ENCODE measurements at places on chromosomes 11 and 22. TPM values are rescaled to one million over a fixed set of nuclear protein-coding genes. Genes with fewer than 3 reads are reported as not detected.

The FZD4 gene
- 5.8 TPM for total RNA-seq

The SPI1 gene
- total RNA-seq, result not detected

The BTBD18 gene
- not detected for total RNA-seq

The CEP126 gene
- total RNA-seq, result 0.32 TPM

The C1QTNF4 gene
- not detected for total RNA-seq

The C22orf23 gene
- not detected for total RNA-seq

All from SJCRH30 (cell line).